CD4-positive, alpha-beta T cell (primary cell): ENCODE measurements at places on chromosomes 12 and 14. TPM values are rescaled to one million over a fixed set of nuclear protein-coding genes. Genes with fewer than 3 reads are reported as not detected.

DNA sequence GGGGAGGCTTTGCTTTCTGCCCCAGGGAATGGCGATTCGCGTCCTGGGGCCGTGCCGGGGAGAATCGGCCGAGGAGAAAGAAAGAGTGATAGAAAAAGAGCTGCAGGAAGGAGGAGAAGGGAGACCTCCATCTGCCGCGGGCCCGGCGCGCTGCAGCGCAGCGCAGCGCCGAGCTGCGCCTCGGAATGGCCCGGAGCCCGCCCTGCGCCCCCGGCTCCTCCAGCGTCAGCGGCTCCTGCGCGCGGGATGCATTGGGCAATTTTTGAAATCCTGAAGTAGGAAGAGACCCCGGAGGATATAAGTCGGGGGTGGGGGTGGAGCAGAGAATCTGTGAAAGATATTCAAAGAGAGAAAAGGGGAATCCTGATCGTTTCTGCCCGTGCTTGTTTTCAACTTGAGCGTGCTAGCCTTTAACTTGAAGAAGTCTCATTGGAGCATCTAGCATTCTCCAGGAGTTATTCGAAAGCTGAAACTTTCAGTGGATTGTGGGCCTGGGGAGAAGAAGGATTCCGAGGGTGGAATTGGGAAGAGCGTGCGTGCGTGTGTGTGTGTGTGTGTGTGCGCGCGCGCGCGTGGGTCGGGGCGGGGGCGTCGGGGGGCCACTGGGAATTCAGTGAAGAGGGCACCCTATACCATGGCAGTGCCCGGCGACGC lies 441 bp downstream of the PDE3A start:
- no peak overlapping the region for H3K27ac ChIP-seq
- H3K4me3 ChIP-seq: no peak overlapping the region
- H3K27me3 ChIP-seq: peaks cover 17% of the 10 kb centered on the region
- DNase-seq: no peak

DNA sequence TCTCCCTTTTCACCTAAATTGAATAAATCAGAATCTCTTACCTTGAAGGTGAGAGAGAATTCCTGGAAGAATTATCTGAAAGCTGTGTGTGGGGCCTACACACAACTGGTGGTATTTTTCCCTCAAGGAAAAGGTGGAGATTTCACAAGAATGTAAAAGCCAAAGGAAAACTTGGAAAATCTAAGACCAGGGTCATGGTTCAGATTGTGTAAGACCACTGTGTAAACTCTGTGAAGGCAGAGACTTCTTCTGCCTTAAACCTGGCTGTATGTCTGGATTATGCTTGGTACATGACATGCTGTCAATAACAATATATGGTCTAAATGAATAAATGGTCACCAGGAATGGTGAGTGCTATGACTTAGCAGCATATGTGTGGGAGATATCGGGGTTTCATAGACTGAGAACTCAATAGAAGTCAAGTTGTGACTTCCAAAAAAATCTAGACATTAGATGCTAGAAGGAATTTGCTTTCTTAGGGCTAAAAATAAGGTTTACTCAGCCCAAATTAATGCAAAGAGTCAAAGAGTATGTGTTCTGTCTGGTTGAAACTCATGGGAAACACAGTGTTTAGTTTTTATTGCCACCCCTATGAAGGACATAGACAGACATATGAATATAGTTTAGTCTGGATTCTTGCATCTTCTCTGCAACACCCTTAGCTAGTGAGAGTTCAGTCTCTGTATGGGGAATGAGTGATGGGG lies 163.7 kb downstream of the SNAPC1 start:
- no peak for DNase-seq
- no peaks in the 10 kb centered on the region for H3K4me1 ChIP-seq
- H3K27me3 ChIP-seq: peaks cover 3% of the 10 kb centered on the region

DNA sequence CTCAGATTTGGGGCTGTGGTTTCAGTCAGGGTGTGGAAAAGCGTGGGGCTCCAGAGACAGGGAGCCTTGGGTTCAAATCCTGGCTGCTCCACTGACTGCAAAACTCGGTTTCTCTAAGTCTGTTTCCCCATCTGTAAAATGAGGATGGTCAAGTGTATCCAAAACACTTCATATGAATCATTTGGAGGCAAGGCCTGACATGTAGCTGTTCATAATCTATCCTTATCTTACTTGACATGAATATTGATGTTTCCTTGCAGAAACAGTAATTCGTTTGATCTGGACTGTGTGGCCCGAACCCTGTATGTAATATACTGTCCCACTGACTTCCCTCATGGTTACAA lies 1.5 kb upstream of the CCDC63 start:
- DNase-seq: no peak
- H3K4me1 ChIP-seq: peaks cover 10% of the 10 kb centered on the region
- H3K27me3 ChIP-seq: no peaks in the 10 kb centered on the region
- no peaks in the 10 kb centered on the region for H3K36me3 ChIP-seq

DNA sequence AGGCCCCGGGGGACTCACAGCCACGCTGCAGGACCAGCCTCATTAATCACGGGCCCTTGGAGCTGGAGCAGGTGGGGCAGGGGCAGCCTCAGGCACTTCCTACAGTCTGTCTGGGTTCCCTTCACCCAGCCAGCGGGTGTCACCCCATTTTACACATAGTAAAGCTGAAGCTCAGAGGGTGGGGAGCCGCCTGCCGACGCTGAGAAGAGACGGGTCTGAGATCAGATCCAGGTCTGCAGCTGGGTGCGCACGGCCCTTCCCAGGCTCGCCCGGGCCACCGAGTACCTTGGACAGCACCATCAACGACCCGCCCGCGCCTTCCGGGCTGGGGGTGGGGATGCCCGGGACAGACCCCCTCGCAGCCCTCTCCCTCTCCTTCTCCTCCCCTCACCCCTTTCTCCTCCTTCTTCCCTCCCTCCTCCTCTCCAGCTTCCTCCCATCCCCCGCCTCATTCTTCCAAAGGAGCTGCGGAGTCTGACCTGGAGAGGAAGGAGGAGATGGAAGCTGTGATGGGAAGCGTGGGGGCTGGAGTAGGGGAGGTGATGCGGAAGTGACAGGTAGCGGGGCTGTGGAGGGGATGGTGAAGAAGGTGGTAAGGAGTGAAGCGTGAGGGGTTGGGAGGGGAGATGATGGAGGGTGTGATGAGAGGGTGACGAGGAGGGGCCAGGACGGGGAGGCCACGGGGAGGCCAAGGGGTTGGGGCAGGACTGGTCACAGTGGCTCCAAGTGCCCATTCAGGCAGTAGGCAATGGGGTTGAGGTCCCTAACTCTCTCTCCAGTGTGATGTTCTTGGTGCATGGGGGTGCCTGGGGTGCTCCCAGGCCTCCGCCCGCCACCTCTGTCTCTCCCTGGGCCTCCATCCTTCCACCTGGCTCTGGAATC lies 8.8 kb downstream of the DTX1 start:
- no peak overlapping the region for H3K27ac ChIP-seq
- H3K36me3 ChIP-seq: peaks cover 2% of the 10 kb centered on the region
- DNase-seq: no peak
- no peak overlapping the region for H3K4me3 ChIP-seq

RPGRIP1 gene
- total RNA-seq: not detected
